ENCODE measurements at places on chromosomes 1 and 21. TPM values are rescaled to one million over a fixed set of nuclear protein-coding genes. Genes with fewer than 3 reads are reported as not detected.

OR2T29 gene
- total RNA-seq, result not detected

PCBP3 gene
- total RNA-seq, result 4.6 TPM

GRCh38 chr1:23537296-23537973 is 6.4 kb upstream of the E2F2 start:
- no peak for DNase-seq

DNA sequence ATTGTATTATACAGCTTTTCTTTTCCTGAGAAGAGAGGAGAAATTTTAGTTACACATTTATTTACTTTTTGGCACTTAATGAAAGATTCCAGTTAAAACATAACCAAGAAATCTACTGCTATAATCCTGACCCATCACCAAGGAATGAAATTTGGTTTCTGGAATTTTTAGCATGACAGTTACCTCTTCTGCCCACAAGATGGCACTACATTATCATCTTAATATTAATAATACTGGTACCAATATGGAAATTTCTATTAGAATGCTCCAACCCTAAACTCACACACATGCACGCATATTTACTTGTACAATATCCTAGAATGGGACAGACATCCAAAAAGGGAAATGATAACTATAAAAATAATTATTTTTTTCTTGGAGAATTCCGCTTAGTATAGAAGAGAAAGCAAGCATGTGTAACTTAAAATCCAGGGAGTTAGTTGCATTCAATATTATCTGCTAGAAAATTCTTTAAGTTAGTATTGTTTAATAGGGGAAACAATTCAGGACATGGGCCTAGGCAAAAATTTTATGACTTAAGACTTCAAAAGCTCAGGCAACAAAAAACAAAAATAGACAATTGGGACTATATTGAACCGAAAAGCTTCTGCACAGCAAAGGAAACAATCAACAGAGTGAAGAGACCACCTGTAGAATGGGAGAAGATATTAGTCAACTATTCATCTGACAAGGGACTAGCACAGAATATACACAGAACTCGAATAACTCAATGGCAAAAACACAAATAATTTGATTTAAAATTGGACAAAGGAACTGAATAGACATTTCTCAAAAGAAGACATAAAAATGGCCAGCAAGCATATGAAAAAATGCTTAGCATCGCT is 37.4 kb downstream of the MAP3K21 start:
- no peak for DNase-seq

DNA sequence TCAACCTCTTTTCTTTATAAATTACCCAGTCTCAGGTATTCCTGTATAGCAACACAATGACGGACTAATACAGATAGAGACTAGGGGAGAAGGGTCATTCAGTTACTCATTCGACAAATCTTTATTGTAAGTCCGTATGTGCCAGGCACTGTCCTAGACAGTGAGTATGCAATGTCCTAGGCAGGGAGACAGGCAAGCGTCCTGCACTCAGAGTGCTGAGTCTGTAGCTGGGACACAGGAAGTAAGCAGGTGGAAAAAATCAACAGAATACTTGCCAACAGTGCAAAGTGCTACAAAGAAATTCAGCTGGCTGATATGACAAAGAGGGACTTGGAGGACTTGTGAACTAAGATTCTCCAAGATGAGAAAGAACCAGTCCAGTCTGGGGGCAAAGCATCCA is 92.2 kb upstream of the ZBTB40 start:
- DNase-seq, result no peak

DNA sequence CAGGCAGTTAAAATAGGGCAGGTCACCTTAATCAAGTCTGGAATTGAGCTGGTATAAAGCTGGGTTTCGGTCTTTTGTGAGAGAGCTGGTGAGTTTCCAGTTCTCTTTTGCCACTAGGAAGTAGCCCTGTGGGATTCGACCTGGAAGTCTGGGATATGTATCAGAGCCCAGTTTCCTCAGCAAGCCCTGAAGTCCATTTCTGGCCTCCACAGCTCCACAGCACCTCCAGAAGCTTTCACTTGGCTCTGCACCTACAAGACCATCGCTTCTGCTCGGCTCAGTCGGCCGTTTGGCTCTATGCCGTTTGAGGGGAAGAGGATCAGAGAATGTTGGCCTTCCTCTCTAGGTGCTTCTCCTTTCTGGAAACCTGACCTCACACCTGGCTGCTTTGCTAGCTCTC is 148.0 kb downstream of the GALNT2 start:
- peak; percentile 52 for DNase-seq
